KBM-7 (cell line): ENCODE measurements at places on chromosomes 7 and 10.

GRCh38 chr7:91949221-91950009 is 8.8 kb downstream of the AKAP9 start:
- DNase-seq, result no peak

GRCh38 chr7:130881799-130882141 is 147.8 kb upstream of the KLF14 start:
- no peak for DNase-seq

GRCh38 chr7:44075296-44076075 is 6.8 kb downstream of the POLM start:
- no peak for DNase-seq

DNA sequence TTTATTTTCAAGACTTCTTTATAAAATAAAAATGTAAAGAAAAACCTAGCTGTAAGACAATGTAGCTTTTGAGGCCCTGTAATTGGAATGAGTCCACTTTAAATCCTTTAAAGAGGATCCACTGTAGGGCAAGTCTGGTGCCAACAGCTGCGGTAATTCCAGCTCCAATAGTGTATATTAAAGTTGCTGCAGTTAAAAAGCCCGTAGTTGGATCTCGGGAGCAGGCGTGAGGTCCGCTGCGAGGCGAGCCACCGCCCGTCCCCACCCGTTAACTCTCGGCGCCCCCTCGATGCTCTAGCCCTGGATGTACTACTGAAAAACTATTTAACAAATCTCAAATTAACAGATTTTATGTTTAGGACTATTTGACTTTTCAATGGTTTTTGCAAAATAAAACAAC is 414.7 kb upstream of the SEMA3C start:
- no peak for DNase-seq
